CD4-positive, alpha-beta T cell treated with Interleukin-10 for 1 hour (primary cell): ENCODE measurements at places on chromosomes 3 and 15.

GRCh38 chr3:29679944-29680343 is 399.1 kb downstream of the RBMS3 start:
- no peak for DNase-seq

DNA sequence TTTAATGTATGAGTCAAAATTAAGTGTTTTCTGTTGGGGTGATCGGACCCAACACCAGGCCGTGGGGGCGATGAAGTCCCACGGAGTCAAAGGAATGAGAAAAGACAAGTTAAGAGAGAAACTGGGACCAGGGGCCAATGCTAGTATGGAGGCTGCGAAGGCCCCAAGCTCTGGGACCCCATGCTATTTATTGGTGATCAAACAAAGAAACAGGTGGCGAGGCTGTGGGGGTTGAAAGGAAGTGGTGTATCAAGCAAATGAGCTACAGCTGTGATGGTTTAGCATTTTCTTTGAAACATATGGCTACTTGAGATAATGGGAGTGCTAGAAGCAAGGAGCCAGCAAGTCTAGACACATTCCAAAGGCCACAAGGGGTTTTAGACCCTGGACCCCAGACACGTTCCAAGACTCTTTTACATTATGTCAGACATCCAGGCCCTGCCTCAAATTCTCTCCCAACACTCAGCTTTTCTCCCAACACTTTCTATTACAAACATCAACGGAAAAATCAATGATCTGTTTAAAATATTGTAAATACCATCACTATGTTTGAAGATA is 56.0 kb upstream of the SNRPN start:
- no peak for DNase-seq

- no peak for DNase-seq
Measured at GRCh38 chr15:80693682-80694610, 1.2 kb upstream of the ABHD17C start.

GRCh38 chr3:23496165-23496564 is 293.0 kb downstream of the UBE2E2 start:
- no peak for DNase-seq

GRCh38 chr3:23161896-23162570 is 41.1 kb upstream of the UBE2E2 start:
- DNase-seq, result no peak

- no peak for DNase-seq
Measured at GRCh38 chr15:64287953-64288352, 68.0 kb downstream of the CSNK1G1 start.

DNA sequence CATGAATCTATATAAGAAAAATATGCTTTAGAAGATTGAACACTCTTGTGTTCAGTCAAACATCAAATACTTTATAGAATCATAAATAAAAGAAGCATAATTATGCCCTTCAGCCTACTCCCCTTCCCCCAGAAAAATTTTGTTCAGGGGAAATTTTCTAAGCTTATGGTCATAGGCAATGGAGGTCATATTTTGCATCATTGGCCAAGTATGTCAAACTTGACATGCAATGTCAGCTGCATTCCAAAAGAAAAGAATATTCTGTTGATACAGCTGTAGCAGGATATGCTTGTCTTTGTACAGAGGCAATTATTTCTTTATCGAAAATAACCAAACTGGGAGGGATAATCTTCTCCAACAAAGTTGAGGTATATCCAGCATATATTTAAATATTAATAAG is 328.2 kb downstream of the ZIC1 start:
- no peak for DNase-seq

DNA sequence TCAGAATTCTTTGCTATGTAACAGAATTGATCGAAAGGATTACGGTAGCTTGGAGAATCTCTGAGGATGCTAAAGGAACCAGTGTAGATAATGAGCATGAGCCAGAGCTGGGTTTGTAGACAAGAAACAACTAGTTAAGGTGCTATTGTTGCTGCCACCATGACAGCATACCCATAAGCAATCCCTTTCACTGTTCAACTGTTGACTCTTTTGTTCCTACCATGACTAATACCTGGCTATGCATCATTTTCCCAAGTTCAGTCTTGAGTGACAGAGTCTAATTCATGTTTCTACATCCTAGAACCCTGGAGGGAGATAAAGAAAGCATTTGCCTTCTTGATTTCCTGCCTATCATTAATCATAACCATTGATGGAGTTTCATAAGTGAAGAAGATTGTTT is 600.3 kb downstream of the OTOL1 start:
- DNase-seq, result no peak

GRCh38 chr3:111592143-111592542 is 3.0 kb downstream of the ZBED2 start:
- no peak for DNase-seq

- no peak for DNase-seq
Measured at GRCh38 chr3:24002129-24002528, 57.0 kb downstream of the NR1D2 start.

DNA sequence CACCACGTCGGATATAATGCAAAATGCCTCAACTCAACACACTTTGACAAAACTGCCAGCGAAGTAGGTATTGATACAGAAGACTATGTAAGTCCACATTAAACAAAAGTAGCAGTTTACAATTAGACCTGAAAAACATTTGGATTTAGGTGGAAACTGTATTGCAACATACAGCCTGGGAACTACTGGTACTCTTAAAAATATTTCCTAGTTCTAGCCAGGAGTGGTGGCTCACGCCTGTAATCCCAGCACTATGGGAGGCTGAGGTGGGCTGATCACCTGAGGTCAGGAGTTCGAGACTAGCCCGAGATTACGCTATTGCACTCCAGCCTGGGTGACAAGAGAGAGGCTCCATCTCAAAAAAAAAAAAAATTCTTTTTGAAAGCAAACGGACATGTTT is 246.2 kb downstream of the ZBTB20 start:
- DNase-seq, result no peak

GRCh38 chr3:23815879-23816278 is 10.1 kb downstream of the UBE2E1 start:
- DNase-seq, result no peak

DNA sequence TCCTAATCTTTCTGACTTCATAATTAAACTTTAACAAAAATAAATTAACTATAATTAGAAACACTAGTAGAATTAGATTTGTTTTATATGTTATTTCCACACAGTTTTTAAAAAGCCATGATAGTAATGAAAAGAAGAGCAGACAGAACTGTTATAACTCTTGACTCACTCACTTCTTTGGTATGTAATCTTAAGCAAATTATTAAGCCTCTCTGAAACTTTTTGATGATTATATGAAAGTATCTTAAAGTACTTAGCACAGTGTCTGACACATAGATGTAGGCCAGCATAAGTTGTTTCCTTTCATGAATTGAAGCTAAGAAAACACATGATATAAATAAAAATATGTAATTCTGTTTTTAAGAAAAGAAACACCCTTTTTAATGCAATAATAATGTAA is 123.6 kb upstream of the MLF1 start:
- no peak for DNase-seq

- DNase-seq, result no peak
Measured at GRCh38 chr3:23421811-23422516, 218.8 kb downstream of the UBE2E2 start.

- DNase-seq, result no peak
Measured at GRCh38 chr15:56978898-56979662, 60.6 kb downstream of the TCF12 start.

GRCh38 chr3:25073423-25073822 is 354.6 kb upstream of the RARB start:
- no peak for DNase-seq

GRCh38 chr15:33149919-33150318 is 44.6 kb downstream of the FMN1 start:
- no peak for DNase-seq

DNA sequence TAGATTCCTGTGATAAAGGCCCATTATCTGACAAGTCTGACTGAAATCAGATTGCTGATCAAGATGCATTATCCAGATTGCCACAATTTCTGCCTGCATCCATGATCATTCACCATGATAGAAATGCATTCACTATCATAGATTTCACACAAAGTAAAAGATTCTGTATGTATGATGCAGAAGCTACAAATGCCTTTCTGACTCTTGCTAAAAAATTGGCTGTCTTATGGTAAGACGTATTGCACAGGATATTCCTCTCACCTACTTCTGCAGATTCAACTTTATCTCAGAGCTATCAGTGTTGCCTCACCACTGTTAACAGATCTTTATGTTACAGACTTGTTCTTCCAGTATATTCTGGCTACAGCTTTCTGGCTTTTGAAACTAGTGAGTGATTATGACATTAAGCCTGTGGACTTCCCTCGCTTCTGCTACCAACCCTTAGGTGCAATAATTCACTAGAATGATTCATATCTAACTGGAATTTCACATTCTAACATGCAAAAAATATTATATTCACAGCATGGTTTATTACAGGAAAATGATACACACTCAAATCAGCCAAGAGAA is 955.3 kb downstream of the EPHA3 start:
- no peak for DNase-seq

- no peak for DNase-seq
Measured at GRCh38 chr3:66592927-66593625, 92.3 kb upstream of the LRIG1 start.

DNA sequence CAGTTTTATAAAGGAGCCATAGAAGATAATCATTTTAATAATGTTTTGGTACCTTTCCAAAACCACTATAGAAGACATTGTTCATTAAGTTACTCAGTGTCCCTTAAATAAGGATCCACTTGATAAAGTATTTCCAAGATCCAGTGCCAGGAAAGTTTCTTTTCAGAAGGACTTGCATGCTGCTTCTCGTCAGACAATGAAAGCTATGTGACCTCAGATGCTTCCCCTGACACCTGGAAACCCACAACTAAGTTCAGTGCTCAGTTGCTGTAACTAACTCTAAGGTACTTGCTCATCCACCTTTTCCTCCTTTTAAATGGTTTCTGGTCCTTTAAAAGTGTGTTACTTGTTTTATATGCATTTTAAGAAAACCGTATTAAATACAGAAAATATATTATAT is 7.3 kb downstream of the SSR3 start:
- no peak for DNase-seq

DNA sequence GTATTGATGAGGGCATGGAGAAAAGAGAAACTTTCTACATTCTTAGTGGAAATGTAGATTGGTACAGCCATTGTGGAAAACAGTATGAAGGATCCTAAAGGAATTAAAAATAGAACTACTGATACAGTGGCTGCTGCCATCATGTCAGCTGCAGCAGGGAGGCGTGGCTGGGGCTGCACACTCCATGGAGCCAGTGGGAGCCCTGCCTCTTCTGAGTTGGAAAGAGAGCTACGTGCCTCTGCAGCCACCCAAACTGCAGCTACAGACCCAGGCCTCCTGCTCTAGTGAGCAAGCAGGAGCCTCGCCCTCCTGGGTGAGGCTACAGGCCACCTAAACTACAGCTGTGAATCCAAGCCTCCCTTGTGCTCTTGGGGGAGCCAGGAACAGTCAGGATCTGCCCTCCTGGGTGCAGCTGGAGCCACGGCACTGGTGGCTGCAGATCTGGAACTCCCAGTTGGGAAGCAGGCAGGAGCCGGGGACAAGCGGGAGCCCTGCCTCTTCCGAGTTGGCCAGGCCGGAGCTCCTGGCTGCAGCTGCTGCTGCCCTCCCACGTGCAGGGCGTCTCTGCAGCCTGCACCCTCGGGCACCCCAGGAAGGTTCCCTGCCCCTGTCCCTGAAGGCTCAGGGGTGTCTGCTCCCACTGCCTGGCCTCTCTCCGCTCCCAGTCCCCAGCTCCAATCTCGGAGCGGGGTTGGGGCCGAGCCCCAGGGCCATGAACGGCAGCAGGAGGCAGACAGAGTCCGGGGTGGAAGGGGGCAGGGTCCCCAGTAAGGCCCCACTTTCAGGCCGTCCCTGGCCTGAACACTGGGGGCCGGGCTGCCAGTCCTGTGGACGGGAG is 64.5 kb downstream of the THBS1 start:
- DNase-seq, result no peak

GRCh38 chr3:46908986-46909534 is 31.5 kb downstream of the PTH1R start:
- DNase-seq, result no peak

DNA sequence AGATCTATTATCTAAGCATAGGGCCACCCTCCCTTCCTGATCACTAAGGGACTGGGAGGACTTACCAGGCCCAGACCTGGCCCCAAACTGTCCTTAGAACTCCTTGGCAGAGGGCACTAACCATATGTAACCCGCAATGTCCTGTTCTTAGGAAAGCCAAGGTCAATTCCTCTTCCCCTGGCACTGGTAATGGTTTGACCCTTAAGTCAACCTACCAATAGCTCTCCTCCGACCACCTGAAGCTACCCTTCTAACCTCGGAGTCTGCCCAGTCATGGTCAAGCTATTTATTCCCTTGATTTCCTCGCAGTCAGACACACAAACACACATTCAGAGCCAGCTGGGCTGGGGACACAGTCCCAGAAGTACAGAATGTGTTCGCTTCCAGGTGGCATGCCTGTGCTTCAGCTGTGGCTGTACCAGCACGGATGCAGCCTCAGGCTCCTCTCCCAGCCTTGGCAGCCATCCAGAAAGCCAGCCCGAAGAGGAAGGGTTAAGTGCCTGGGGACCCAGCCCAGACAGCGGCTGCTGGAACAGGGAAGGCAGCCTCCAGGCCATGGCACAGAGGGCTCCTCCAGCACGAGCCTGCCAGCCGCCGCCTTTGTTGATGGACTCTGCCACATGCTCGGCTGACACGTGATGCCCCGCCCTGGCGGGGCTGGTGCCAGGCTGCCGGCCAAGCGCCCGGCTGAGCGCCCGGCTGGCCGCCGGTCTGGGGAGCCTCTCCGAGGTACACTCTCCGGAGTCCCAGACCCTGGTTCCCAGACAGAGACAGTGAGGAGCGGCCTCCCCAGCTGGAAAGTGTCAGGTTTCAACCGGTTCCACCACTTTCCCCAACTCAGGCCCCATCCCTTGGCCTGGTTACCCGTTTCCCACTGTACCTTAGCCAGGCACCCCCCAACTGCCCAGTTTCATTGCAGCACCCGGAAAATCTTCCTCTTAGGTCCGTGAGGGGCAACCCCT is 5.5 kb downstream of the BMF start:
- DNase-seq, result no peak

DNA sequence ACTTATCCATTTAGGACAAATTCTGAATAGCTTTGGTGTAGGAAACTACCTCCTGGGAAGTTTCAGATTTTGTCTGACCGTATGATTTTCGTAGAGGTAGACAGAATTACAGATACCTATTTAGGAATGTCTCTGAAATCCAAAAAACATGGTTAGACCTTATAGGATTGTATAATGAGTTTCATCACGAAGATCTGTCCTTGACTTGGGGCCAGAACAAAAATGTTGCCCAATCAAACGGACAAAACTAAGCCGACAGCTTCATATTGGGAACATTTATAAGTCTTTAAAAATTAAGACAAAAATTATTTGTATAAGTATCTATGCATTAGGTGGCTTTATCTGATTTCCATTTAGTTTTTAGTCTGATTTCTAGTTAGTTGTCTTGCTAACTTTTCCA is 32.6 kb downstream of the MNS1 start:
- DNase-seq, result no peak
